GM12865 (cell line): ENCODE measurements at places on chromosomes 12 and 14.

- no peak for DNase-seq
Observed at GRCh38 chr12:80086025-80086424, 13.3 kb upstream of the OTOGL start.

DNA sequence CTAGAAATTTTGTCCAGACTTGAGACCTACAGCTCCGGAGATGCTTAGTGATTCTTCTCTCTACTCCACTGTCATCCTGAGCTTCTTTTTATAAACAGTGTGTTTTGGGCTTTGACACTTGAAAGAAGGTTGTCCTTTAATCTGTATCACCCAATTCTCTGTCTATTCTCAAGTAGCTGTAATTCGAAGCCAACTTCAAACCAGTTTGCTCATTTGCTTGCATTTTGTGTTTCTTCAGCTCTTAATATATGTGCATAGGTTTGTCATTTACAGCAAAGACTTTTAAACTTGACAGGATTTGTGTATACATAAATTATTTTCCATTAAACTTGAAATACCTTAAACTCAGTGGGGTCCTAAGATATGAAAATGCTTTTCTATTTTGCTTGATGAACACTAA is 16.4 kb upstream of the MYBPC1 start:
- no peak for DNase-seq

- no peak for DNase-seq
Observed at GRCh38 chr14:69345402-69345801, 52.7 kb downstream of the ERH start.

GRCh38 chr14:60565211-60565610 is 56.3 kb downstream of the SIX6 start:
- peak; percentile 19 for DNase-seq

DNA sequence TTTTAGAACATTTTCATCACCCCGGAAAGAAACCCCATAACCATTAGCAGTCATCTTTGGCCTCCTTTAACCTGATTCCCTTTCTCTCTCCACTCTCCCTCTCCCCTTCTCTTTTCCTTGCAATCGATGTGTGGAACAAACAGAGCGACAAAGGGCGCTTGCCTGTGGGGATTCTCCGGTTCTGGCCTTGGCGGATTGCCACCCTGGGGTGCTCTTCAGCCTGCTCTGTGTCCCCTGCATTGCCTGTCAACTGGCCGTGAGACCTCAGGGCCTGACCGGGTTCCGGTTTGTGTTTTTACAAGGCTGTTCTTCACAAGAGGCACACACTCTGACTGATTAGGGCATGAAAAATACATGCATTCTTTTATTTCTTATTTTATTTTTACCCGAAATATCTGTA is 27.8 kb downstream of the LRTM2 start:
- DNase-seq: no peak

- DNase-seq: no peak
Observed at GRCh38 chr12:68561830-68562229, 48.9 kb upstream of the RAP1B start.

DNA sequence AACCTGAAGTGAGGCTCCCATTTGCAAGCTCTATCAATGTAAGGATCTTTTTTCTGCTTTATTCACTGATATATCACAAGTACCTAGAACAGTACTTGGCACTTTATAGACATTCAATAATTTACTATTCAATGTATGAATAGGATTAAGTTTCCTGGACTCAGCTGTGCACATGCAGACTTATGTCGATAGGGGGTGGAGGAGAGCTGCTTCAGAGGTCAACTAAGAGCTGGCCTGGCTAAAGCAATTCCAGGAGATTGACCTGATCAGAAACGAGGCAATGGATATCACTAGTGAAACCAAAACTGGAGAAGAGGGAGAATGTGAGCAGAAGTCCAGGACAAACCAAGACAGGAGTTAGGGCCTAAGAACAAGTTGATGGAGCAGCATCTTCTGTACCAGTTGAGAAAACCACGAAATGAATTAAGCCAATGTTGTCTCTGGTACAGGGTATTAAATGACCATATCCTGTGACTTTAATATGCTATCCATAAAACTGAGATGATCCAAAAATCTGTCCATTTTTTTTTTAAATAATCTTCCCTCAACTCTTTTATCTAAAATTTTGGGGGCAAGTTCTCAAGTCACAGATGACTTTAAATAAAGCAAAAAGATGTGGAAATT is 169.2 kb downstream of the PIK3C2G start:
- DNase-seq: peak; percentile 49

DNA sequence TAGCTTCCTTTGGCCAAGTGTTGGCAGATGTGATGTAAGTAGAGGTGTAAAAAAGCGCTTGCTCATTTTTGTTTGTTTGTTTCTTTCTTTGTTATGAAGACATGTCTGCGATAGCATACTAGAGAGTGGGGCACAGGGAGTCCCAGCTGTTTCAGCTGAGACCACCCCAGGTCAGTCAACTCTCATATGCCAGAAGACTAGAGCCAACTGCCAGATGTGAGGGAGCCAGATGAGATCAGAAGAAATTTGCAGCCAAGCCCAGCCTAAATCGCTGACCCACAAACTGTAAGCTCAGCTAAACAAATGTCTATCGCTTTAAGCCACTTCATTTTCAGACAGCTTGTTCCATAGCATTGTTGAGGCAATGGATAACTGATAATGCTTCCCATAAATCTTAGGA is 397.1 kb downstream of the APAF1 start:
- no peak for DNase-seq

GRCh38 chr14:94269156-94269555 is 23.9 kb downstream of the SERPINA10 start:
- DNase-seq: no peak

- peak; percentile 92 for DNase-seq
Observed at GRCh38 chr14:105086833-105087307, 21.6 kb upstream of the GPR132 start.

- no peak for DNase-seq
Observed at GRCh38 chr12:96302687-96303310, 97.4 kb downstream of the CDK17 start.

GRCh38 chr12:42162965-42163364 is 18.3 kb upstream of the GXYLT1 start:
- no peak for DNase-seq

DNA sequence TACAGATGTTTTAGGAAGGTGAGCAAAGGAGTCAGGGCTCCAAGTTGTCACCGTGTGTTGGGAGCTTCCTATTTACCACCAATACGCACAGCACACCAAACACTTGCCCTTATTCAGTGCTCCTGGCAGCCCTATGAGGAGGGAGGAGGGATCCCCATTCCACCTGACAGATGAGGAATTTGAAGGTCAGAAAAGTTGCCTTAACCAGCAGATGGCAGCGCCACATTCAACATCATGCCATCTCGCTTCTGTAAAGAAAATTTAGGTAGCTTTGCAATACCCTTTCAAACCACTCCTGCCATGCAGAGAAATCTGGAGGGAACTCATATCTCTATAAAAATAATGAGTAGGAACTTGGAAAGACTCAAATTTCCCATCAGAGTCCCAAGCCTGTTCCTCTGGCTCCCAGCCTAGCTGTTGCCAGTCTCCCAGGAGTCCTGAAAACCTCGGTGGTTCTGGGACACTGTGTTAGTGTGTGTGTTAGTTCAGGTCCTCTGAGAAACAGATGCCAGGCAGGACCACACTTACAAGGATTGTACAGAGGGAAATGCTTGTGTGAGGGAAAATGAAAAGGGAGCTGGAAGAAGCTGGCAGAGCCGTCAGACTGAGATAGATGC is 410.5 kb downstream of the MED13L start:
- no peak for DNase-seq

- DNase-seq: no peak
Observed at GRCh38 chr14:96338551-96338950, 24.6 kb downstream of the ATG2B start.

GRCh38 chr12:58712976-58713375 is 207.3 kb downstream of the LRIG3 start:
- DNase-seq: no peak

GRCh38 chr12:132160016-132160415 is 15.8 kb downstream of the NOC4L start:
- no peak for DNase-seq

- DNase-seq: no peak
Observed at GRCh38 chr12:10115890-10116289, 14.1 kb downstream of the CLEC7A start.

DNA sequence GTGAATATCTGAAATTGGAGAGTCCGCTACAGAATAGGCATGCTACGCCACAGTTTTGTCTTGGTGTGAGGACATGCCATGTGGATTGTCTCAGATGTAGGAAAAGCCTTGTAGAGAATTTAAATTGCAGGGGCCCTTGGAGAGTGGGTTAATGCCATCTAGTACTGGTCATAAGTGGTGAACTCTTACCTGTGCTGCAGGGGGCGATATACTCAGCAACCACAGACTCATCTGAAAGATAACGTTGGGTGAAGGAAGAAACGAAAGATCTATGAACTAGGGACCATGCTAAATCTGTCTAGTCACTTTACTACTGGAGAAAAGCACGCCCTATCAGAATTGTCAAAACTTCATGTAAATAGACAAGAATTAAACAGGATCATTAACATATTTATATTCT is 33.7 kb upstream of the A2M start:
- no peak for DNase-seq

DNA sequence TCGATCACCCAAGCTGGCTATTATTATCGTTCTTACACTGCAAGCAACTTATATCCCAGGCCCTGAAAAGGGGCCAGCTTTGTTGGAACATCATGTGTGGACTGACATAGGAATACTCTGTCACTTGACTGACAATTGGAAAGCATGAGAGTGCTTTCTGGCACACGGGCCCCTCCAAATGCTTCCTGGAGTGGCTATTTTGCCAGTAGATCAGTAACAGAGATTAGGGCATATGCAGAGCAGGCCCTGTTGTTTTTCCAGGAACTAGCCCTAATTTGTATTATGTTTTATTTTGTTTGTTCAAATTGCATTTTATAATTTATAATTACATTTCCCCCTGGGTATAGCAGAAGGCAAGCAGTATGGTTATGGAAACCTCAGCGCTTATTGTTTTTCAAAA is 170.1 kb upstream of the FRMD6 start:
- no peak for DNase-seq

DNA sequence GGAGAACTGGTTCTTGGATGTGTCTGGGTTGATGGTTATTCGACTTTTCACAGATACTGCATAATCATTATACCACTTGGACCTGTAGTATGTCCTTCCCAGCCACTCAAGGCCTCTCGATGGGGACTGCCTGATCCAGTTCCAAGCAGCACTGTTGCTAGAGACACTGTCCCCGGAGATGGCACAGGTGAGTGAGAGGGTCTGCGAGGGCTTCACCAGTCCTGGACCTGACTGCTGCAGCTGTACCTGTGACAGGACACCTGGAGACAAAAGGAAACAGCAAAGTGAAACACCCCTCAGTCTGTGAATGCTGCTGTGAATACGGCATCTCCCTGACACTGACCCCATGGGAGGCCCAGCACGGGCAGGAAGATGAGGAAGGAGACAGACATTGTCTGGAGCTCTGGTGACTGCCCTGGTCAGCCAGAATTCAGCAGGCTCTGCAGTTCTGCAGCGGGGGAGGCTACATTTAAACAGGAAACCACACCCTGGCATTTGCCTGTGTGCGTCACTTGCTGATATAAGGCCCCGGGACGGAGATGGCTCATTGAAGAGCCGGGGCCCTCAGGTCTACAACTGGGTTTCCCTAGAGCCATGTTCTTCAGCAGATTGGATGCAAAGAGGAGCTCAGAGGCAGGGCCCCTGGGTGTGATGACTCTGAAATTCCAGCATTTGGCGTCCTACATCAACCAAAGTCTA is 413.6 kb downstream of the TMEM121 start:
- peak; percentile 46 for DNase-seq

DNA sequence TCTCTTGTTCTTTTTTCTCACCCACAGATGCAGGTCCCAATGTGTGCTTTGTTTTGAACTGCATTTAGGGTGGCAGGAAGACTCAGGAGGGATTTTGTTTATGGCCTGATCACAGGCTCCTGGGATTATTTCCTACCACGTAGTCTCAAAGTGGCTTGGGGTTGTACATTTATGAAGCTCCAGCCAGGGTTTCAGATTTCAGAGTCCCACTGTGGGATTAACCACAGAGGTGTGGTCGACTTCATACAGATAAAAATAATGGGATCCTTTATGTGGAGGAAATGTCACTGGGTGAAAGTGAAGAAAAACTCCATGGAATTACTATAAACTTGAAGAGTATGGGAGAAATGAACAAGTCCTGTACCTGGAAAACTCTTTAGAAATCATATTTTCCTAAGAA is 14.2 kb upstream of the PPP1R1A start:
- no peak for DNase-seq

DNA sequence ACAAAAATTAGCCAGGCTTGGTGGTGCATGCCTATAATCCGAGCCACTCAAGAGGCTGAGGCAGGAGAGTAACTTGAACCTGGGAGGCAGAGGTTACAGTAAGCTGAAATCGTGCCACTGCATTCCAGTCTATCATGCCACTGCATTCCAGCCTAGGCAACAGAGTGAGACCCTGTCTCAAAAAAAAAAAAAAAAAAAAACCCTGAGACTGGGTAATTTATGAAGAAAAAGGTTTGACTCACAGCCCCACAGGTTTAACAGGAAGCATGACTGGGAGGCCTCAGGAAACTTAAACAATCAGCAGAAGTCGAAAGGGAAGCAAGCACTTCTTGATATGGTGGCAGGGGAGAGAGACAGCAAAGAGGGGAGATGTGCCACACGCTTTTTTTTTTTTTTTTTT is 123.2 kb downstream of the GXYLT1 start:
- no peak for DNase-seq

- no peak for DNase-seq
Observed at GRCh38 chr12:16884056-16884455, 278.1 kb upstream of the LMO3 start.

- DNase-seq: peak; percentile 79
Observed at GRCh38 chr12:89166525-89166934, 185.8 kb downstream of the DUSP6 start.

GRCh38 chr12:6981152-6982052 is 10.7 kb downstream of the EMG1 start:
- DNase-seq: no peak

GRCh38 chr12:104721039-104721405 is 237.1 kb downstream of the SLC41A2 start:
- no peak for DNase-seq

- no peak for DNase-seq
Observed at GRCh38 chr14:99744873-99745224, 48.4 kb upstream of the EML1 start.

DNA sequence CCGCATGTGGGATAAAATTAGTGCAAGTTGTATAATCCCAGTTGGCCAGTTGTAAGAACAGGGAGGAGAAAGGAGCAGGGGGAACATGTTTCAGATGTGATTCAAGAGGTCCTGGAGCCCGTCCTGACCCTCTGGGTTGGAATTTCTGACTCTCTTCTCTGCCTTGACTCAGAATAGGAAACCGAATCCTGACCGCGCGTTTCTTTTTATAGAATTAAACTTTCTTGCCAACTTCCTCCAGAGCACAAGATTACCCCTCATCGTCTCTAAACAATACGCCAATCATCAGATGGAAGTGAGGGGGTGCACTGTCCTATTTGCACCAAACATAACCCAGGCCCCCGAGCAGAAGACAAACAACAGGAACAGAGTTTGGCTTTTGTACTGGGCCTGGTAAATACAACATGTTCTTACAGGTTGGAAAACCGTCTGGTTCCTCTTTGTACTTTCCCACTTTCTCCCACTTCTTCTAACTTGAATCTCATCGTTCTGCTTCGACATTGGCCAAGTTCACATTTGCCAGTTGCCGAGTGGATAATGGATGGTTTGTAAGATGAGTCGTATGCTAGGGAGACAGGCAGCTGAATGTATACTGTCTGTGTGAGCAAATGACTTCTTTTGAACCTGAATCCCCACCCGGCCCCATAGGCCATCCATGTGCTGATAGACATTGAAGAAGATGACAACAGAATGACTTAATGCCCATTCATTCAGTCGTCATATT is 42.6 kb upstream of the MED13L start:
- DNase-seq: peak; percentile 20

GRCh38 chr12:7128681-7129286 is at the start of gene RBP5:
Gene RBP5, minus strand, starts transcription at chr12:7128889. Its CDS starts 114 bp downstream, at chr12:7128775.
- DNase-seq: no peak

GRCh38 chr12:109773384-109774011 is 59.7 kb downstream of the TRPV4 start:
- no peak for DNase-seq
